ENCODE measurements at places on chromosomes 3 and 15.

GRCh38 chr3:61806810-61807209 lies 245.4 kb downstream of the PTPRG start:
- no peak for DNase-seq

GRCh38 chr15:65383991-65384390 lies 6.2 kb upstream of the IGDCC3 start:
- no peak for DNase-seq

DNA sequence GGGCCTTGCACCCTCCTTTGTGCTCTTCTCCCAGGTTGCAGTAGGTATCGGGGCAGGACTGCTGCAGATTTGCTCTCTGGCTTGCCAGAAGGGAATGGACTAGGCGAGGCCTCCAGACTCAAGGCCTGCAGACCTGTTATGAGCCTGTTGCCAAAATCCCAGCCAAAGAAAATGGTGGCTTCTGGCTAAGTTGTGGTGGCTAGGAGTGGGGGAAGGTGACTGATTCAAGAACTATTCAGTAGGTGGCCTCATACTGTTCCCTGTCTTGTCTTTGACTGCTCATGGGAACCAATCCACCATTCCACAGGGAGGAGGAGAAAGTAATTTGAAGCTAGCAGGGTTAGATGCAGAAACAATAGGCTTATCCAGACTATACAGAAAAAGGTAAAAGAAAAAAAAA lies 380.4 kb upstream of the PROK2 start:
- DNase-seq: no peak

DNA sequence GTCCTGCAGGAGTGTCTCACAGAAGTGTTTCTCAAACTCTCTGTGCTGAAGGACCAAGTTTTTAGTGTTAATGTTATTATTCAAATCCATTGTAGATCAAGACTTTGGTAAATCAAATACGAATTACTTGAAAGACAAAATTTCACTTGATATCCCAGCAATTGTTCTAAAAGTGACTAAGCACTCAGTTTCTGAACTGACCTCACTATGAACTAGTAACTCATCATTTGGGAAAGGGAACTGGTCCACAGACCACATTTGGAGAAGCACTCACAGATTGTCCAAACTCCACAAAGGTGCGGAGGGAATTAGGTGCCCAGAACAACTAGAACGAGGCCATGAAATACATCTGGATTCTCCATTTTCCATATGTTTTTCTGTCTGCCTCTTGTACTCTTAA lies 25.6 kb downstream of the FAM43A start:
- DNase-seq: no peak

DNA sequence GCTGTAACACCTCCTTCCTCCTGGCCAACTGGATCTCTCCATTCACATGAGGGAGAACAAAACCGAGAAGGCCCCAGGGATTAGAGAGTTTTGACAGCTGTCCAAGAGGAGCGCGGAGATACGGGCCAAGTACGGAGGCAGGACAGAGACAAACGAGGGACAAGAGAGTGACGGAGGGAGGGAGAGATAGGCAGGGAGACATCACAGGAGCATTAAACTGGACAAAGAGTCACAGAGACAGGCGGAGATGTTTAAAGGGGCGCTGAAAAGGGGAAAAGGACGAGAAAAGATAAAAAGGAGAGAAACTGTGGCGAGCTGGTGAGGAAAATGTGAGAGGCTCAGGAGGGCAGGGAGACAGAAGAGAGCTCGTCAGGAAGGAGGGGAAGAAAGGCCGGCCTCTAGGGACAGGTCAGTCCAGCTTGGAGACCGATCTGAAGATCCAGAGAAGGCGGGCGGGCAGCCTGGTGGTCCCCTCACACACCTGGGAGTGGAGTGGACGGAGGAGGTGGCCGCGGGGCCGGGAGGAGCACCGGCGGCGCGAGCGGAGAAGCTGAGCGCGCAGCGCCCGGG lies 40.5 kb upstream of the ROPN1 start:
- DNase-seq: no peak
